Activated CD8-positive, alpha-beta memory T cell treated with anti-CD3 and anti-CD28 coated beads for 48 hours (primary cell): ENCODE measurements at places on chromosomes 1 and 21.

- DNase-seq = no peak
Measured at GRCh38 chr1:220330265-220330664, 58.0 kb upstream of the RAB3GAP2 start.

DNA sequence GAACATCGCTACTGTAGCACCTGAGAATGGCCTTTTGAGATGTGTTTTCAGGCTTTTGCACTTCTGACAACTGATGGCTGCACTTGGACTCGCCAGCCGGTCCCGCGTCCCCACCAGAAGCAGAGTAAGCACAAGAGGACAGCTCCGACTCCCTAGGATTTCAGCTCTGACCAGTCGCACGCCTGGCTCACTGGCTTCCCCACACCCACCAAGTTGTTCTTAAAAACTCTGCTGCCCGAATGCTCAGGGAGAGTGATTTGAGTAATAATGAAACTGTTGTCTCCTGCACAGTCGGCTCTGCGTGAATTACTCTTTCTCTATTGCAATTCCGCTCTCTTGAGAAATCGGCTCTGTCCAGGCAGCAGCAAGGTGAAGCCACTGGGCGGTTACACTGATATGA lies 40.2 kb upstream of the NLRP3 start:
- no peak for DNase-seq

- DNase-seq = no peak
Measured at GRCh38 chr1:220301630-220302029, 29.4 kb upstream of the RAB3GAP2 start.

DNA sequence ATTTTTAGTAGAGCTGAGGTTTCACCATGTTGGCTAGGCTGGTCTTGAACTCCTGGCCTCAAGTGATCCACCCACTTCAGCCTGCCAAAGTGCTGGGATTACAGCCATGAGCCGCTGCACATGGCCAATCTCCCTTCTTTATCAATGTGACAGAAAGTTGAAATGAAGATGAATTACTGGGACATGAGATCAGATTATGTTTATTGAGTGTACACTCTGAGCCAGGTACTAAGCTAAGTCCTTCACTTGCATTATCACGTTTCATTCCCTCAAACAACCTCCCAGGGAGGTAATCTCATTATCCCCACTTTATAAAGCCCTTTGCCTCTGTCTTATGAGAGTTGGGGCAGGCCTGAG lies 6.3 kb upstream of the CHI3L2 start:
- DNase-seq = no peak

DNA sequence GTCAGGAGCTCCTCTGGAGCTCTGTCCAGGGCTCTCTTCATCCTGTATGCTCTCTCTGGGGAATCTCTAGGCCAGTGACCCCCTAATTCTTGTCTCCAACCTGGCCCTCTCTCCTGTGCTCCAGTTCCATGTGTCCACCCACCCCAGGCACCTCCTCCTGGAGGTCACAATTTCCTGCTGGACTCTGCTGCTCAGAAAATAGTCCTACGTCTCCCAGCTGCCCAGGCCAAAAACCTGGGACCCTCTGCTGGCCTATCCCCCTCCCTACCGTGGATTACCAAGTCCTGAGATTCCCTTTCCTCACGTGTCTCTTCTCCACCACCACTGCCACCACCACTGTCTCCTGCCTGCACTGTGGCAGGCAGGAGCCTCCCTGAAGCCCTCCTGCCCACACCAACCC lies 11.7 kb downstream of the NES start:
- DNase-seq = no peak

DNA sequence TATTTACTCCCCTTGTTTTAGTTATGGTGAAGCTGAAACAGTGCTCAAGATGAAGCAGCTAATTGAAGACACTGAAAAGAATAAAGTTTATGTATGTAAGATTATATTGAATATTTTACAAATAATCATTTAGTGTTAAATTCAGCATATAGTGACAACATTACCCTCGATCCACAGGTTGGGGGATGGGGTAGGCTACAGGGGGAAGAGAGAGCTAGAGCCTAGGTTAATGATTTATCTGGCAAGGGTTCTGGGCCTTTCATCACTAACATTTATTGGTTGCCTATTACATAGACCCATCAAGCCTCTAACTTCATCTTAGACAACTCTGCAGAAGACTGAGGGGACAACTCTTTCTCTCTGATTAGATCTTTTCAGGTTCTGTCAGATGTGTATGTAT lies 21.3 kb downstream of the ZCCHC17 start:
- DNase-seq = no peak

DNA sequence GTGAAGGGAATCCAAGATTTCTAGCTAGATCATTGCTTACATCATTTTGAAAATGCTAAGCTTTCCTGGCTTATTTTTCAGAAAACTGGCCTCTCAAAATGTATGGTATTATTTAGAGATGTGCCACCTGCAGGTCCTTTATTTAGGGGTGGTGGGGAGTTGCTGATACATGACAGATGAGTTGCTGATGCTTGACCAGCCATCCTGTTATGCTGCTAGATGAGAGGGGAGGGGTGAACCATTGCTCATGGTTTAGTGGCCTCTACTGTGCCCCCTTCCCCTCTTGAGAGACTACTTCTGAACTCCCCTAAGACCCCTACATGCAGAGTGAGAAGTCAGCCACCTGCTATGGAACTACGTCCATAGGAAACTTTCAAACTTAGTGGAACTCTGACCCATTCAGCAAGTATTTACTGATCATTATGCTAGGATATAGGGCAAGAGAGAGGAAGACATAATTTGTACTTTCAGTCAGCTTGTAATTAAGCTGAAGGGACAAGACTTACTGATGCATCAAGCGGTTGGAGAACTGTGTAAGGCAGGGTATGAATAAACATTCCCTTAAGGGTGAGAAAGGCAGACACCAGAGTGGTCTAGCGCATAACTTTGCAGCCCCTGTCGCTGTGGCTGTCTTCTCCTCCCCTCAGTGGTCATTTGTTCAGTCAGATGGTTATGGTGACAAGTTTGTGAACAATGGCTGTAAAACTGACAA lies 34.6 kb downstream of the SLAMF6 start:
- no peak for DNase-seq

DNA sequence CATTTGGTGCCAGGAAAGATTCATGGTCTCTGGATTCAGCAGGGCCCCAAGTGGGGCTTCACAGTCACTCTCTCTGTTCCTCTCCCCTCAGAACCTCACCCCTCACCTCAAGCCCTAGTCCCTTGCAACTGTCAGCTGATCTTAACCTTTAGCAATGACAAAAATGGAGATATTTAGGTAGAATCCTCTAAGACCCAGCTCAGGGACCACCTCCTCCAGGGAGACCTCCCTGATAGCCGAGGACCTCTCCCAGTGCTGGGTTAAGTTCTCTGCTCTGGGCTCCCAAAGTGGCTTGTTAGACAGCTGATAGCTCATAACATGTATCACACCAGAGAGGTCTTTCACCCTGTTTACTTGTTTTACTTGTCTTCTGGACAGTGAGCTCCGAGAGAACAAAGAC lies 257.6 kb upstream of the KIAA0040 start:
- no peak for DNase-seq

DNA sequence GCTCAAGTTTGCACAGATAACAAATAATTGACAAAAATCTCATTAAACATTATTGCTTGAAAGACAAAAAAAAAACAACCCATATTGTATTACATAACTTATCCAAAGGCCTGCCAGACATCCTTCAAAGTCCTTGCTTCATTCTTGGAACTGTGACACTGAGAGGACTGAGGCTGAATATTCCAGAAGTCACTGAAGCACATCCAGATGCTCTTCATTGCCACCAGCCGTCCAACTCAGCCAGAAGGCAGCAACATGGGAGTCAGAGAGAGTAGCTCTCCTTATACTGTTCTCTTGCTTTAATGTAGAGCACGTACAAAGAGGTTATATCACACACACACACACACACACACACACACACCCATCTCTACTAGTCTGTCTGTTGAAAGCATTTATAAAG lies 755.0 kb downstream of the LTN1 start:
- no peak for DNase-seq

DNA sequence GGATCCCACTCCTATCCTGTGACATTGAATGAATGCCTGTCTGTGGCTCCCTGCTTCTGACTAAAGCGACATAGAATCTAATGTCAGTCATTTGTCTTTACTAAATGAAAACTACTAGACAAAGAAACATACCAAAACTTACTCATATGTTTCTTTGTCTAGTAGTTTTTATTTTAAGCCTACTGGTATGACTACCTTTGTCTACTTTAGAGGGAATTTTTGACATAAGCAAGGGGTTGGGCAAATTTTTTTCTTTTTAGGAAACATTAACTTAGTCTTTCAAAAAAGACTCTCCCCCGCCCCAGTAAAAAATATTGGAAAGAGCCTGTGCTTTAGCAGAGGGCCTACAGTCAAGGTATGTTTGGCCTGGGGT lies 4.9 kb downstream of the NEK7 start:
- DNase-seq = no peak
